ENCODE measurements at places on chromosomes 4 and X.
A peak's percentile ranks its signal among the peaks of the same experiment; 100 is the strongest.

GRCh38 chrX:42090395-42090794 lies 167.0 kb upstream of the CASK start:
- DNase-seq, result no peak

DNA sequence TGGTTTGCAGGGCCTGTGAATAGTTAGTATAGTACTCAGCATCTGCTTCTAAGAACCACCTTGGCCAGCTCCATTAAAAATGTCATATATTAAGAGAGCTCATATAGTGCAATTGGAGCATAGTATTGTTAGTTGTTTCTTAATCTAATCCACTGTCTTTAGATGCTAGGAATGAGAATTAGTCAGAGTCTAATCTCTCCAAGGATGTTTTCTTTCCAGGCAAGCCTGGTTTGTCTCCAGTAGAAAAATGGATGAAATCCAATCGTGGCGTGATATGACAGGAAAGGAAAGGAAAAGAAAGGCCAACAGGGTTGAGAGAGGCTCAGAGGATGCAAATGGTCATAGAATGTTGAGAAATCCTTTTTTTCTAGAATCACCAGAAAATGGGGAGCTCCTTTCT lies 15.0 kb upstream of the TMEM164 start:
- no peak for DNase-seq

GRCh38 chr4:31141832-31142142 lies 421.6 kb downstream of the PCDH7 start:
- DNase-seq, result no peak

GRCh38 chr4:73751166-73751565 lies 10.8 kb downstream of the CXCL8 start:
- no peak for DNase-seq

DNA sequence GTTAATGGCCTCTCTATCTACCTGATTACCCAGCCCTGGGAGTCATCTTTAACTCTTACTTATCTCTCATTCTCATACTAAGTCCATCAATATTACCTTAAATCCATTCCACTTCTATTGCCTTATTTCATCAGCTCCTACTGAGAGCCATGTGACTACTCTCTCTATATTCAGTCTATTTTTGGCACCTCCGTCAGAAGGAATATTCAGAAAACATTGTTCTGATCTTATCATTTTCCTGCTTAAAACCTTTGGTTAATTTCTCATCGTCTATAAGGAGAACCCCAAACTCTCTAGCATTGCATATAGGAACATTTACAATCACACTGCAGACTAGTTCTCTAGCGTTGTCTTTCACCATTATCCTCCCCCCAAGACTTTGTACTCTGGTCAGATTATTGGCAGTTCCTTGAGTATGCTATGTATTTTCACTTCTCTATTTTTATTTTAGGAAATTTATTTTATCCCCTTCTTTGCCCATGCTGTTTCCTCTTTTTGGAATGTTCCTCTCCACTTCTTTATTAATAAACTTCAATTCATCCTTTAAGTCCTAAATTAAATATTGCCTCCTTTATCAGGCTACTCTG lies 13.7 kb upstream of the AMMECR1 start:
- DNase-seq, result no peak

- DNase-seq, result no peak
Measured at GRCh38 chr4:45121426-45121975, 395.1 kb upstream of the GNPDA2 start.

- DNase-seq, result no peak
Measured at GRCh38 chrX:18917831-18918230, 66.1 kb downstream of the PHKA2 start.

DNA sequence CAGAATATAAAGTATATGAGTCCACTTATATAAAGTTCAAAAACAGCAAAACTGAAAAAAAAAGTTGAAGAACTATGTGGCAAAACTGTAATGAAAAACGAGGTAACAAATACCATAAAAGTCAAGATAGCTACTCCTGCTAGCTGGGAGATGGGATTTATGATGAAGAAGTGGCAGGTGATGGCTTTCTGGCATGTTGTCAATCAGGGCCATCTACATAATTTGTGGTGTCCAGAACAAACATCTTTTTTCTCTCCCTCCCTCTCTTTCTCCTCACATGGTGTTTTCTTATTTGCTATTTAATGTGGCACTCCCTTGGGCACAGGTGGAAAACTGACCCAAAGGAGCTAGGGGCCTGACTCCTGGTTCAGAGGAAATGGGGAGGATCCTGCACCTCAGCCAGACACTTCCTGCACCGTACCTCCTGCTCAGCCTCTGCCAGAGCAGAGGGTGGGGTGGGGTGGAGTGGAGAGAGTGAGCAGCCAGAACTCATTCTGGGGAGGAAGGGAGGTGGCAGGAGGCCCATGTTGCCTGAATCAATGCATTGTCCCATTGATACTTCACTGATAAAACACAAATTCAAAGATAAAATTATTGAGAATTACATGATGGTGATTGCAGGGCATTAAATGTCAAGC lies 5.3 kb upstream of the SAP30 start:
- DNase-seq, result no peak

DNA sequence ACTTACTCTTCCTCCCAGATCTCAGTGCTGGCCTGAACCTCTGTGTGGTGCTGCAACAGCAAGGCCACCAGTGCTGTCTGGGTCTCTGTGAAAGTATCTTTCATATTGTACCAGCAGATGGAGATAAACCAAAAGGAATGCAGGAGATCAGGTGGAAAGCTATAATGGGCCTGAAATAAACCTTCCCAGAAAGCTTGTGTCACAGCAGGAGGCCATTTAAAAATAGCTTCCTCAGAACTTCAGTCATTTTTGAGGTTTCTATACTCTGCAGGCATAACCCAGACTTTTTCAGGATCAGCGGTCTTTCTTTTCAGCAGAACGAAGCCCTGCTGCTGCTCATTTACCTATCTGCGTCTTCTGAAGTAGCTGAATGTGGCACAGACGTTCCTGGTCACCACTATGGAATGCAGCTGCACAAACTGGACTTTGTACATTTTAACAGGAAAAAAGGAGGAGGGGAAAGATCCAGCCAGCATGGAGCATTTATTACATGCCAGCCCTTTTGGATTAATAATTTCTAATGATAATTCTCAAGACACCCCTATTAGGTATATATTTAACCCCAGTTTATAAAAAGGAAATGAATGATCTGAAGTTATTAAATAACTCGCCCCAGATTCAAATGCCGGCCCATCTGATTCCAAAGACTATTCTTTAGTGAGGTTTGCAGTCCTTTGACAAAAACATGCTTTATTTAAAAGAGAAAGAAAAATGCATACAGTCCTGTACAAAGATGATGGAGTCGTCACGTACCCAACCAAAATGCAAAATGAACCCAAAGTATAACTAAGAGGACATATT lies 119.7 kb downstream of the NFKB1 start:
- peak; percentile 71 for DNase-seq

DNA sequence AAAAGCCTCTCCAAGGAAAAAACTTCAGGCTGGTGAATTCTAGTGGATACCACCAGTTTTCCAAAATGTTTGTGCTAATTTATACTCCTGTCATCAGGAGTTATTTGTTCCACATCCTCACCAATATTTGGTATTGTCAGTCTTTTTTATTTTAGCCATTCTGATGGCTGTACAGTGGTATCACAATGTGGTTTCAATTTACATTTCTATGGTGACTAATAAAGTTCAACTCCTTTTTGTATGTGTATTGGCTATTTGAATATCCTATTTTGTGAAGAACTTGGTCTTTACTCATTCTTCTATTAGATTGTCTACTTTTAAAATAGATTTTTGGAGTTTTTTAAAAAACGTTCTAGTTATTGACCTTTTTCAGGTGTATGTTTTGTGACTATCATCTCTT lies 33.0 kb upstream of the FRAS1 start:
- DNase-seq, result no peak

- no peak for DNase-seq
Measured at GRCh38 chr4:152039691-152040090, 278.9 kb upstream of the GATB start.

DNA sequence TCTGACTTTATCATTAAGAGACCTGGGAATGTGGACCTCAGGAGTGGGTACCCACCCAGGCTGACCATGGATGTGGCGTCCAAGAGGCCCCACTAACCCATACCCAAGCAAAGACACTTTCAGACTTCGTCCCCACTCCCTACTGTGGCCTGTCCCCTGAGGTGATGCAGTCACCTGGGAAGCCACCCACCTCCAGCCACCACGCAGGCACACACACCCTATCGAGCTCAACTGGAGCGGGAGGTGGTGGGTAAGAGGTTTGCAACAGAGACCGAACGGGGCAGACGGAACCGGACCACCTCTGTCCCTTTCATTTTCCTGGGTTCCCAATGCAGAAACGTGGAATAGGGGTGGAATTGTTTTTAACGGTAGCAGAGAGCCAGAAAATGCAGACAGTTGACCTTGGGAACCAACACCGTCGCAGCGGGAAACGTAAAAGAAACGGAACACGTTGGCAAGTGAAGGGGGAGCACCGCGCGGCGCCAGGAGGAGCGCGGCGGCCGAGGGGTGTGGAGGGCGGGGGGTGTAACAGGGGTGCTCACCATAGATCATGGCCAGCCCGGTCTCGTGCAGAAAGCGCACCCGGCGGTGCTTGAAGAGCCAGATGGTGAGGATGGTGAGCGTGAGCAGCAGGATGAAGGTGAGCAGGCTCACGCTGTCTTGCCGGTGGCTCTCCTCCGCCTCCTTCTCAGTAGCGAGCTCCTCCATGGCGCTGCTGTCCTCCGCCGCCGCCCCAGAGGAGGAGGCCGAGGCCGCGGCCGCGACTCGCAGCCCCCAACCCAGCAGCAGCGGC lies 559 bp downstream of the SLC9A7 start:
- DNase-seq, result peak; percentile 63

- DNase-seq, result no peak
Measured at GRCh38 chr4:141021397-141022110, 111.7 kb downstream of the RNF150 start.

DNA sequence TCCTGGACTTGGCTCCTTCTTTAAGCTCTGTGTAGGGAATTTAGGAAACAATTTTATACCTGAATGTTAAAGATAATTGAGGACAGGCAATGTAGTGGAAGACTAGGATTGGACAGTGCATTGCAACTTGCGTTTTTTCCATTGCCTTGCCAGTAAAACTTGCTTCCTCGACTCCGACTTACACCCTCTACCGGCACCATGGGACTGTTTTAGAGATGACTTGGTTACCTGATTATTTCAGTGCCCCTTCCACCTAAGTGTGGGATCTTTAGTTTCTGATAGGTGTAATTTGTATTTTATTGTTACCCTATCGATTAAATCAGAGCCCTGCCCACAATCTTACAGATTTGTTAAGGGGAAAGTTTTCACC lies 1.2 kb downstream of the PRPS1 start:
- DNase-seq, result peak; percentile 55

GRCh38 chr4:118883861-118884260 lies 4.8 kb upstream of the SYNPO2 start:
- peak; percentile 48 for DNase-seq

GRCh38 chr4:112852601-112853000 lies 196.9 kb upstream of the ANK2 start:
- no peak for DNase-seq

GRCh38 chr4:65696436-65696835 lies 26.1 kb upstream of the EPHA5 start:
- no peak for DNase-seq

DNA sequence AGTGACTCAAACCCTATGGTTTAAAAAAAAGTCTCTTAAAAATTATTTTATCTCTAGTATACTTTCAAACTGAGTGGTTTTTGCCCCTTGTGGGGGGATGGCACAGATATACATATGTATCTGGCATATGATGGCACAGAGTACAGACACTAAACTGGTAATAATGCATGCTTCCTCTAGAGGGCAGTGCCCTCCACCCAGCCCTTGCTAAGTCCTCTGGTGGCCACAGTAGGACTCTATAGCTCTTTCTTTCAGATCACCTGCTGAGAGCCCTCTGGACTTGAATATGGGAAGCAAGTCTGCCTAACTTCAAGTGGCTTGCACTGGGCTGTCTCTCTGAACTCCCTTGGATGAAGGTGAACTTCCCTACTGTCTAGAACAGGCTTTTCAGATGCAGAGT lies 66.3 kb downstream of the TSPAN7 start:
- peak; percentile 64 for DNase-seq

DNA sequence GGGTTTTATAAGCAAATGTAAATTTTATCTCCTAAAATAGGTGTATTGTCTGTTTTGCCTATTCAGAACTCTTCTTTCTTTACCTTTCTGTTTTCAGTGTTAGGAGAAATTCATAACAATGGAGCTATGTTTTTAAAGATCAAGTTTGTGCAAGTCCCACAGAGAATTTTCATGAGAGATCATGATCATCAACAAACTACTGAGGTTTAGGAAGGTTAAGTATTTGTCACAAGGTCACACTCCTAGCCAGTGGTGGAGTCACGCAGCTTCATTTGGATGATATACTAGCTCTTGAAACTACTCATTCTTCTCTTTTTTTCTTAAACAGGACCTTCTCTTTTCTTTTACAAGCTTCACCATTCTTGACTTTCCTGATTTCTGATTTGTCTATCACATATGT lies 892.6 kb upstream of the FRG1 start:
- DNase-seq, result no peak

DNA sequence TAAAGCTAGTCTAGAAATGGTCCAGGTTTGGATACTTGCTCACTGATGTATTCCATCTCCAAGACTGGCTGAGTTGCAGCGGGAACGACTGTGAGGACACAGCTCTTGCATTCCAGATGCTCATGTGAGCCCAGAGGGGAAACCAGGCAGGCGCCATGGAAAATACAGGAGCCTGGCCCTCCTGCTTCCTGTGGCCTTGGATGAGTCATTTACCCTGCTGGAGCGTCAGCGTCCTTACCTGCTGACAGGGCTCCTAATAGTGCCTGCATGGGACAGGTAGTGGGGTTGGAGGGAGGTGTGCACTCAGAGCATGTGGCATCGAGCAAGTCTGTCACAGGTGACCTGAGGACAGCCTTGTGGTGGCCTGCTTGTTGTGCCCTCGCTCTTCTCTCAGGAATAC lies 69.4 kb downstream of the NSG1 start:
- no peak for DNase-seq

GRCh38 chr4:7034262-7035081 lies 8.7 kb upstream of the TADA2B start:
- no peak for DNase-seq

DNA sequence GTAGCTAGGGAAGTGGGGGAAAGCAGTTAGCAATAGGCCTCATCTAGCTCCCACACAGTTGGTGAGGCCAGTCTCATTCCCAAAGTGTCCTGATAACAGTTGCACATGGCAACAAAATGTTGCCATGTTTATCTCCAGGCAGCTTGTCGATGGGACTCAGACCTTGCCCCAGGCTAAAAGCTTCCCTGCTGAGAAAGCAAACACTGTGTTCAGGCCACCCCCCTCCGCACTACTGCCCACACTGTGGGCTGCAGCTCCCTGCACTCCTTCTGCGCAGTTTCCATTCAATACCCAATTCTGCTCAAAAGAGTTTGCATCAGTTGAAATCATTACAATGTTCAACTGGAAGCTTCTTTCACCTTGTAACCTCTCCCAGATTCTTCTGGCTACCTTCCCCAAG lies 287.8 kb upstream of the GK2 start:
- no peak for DNase-seq

- DNase-seq, result no peak
Measured at GRCh38 chr4:183876268-183876934, 28.7 kb upstream of the STOX2 start.

DNA sequence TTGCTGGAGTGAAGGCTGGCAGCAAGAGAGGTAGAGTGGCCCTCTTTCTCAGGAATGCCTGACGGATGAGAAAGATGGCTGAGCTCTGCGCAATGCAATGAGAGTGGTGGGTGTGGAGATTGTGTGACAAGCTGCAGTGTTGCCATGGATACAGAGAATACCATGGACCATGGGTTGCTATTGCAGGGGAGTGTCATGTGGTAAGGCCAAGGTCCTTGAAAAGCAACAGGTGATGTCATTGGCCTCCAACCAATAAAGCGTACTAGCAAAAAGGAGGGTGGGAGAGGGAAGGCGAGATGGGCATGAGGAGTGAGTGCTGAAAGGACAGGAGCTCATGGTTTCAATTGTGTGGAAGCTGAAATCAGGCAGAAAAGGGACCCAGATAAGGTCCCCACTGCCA lies 1.8 kb downstream of the PNMA5 start:
- no peak for DNase-seq

Data from NAMALWA (cell line).